ENCODE measurements at places on chromosomes 5 and 9.

DNA sequence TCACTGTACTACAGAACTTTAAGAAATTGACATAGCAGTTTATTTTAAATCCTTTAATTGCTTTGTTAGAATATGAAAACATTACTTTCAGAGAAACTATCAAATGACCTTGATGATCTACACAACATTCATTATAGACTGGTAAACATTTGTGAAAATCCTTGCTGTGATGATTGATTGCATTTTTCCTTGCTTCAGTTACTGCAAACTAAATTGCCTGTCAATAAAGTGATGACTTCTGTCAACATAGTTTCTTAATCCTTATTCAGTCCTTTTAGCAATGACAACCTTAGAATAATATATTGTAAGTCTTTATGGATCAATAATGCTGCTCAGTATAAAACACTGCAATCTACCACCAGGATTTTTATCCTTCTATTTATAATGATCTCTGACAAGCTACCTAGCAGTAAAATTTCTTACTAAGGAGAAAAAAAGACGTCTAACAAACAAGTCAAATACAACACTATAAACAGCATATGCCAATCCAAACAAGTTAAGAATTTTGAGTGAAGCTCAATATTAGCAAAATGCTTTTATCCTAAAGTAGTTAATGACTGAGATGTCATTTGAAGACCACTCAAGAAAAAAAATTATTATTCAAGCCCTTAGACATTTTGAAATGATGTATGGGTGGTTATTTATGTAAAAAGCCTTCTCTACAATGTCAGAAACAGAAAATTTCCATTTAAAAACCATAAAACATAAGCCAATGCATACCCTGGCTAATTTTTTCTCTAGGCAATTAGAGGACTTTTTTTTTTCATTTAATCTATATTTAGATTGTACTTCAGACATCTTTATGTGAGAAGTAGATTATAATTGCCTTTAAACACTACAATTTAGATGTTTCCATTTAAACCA lies 105.5 kb downstream of the FBXL17 start:
- no peak for DNase-seq

- DNase-seq, result no peak
Measured at GRCh38 chr5:96049398-96050272, 88.0 kb upstream of the ELL2 start.

DNA sequence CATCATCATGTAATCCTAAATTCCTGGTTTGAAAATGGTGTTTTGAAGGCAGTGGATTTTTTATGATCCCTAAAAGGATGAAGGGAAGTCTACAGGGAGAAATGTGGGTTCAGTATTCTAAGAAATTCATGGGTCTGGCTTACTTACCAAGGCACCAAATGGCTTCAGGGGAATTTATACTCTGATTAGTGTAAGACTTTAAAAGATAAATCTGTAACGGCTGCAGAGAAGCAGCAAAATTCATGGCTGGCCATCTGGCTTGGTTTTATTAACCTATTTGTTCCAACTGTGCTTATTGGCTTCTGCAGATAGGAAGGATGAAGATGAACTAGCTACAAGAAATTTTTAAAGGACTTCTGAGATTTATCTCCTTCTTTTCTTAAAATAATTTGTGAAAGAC lies 222.8 kb downstream of the TENT4A start:
- DNase-seq, result no peak

DNA sequence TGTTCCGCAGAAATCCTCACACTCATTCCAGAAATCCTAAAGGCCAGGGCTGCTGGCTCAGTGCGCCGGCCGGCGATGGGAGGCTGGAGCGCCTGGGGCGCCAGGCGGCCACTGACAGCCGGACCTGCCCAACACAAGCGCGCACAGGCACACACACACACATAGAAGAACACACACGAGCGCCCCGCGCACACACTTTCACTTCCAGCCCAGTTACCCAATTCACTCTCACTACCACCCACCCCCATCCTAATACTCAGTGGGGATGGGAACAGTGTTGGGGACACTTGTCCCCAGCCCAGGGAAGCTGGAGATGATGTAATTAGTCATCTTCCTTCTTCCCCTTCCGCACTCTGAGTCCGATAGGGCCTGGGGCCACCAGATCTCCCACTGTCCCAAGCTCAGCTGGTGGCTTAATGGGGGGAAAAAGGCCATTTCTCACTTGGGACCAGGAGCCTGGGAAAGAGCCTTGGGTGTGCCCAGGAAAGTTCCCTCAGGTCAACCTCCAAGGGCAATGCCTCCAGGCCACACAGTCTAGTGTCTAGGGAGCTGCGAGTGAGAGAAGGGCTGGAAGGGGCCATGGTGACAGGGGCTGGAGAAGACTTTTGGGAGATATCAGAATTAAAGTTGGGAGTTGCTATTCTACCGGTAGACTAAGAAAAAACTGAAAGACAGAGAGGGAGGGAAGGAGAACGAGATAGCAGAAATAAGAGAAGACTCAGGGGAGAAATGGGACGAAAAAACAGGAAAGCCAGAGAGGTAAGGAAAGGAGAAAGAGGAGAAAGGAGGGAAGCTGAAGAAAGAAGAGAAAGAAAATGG lies 1.7 kb downstream of the EBF1 start:
- no peak for DNase-seq

DNA sequence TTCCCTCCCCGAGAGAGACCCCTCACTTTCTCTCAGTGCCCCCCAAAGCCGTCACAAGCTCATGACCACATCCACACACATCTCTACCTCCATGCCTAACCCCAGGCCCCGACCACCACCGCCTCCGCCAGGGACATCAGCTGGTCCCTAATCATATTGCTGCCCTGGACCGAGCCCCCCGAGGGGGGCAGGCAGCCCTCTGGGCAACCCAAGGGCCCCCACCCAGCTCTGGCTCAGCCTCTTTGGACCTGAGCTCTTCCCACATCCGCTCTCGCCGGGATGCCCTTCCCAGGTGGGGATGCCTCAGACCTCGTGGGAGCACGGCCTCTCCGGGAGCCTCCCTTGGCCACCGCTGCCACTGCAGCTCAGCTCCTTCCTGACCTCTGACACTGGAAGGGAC lies 18.5 kb downstream of the LHX3 start:
- no peak for DNase-seq

- no peak for DNase-seq
Measured at GRCh38 chr5:150640311-150641005, at the start of gene SYNPO. Gene SYNPO (plus strand): TSS chr5:150640660. CDS start chr5:150648276, 7,616 bp downstream.

- DNase-seq, result no peak
Measured at GRCh38 chr5:72556351-72557166, 49.3 kb upstream of the ZNF366 start.

DNA sequence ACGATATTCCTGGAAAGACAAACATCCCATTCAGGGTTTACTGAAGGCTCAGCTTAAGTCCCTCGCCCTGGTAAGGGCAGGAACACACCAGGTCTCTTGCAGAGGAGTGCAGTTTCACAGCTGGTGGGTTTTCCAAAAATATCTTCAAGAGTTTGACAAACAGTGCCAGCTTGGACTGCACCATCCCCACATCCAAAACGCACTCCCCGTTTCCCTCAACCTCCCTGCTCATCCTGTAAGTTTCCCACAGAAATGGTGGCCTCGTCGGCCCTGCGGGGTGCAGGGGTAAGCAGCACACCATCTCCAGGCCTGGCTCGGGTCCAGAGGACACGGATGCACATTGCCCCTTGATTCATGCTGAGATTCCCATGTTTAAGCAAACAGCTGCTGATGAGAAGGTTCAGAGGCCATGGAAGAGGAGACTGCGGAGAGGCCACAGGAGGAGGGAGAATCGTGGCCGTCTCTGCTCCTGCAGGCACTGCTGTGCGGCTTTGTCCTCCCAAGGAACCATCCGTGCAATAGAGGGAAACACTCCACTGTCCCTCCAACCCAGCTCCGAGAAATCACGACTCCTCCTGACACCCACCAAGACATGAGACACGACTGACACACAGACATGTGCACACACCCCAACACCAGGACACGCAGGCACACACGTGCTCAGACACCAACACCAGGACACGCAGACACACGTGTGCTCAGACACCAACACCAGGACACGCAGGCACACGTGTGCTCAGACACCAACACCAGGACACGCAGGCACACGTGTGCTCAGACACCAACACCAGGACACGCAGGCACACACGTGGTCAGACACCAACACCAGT lies 24.0 kb upstream of the SLC12A7 start:
- DNase-seq, result no peak

DNA sequence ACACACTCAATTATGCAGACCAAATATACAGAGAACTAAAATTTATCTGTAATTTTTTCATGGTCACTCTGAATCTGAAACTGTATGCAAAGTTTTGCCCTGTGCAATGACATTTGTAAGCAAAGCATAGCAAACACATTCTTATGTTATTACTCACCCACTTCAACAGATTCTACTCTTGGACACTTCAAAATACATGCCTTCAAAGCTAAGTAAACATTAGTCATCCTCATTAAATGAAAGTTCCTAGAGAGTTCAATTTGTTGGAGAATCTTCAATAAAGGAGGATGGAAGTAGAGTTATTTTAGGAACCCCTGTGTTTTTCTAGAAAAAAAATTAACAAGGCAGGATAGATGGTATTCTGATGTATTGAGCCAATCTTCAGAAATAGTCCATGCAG lies 639.7 kb upstream of the C9orf72 start:
- DNase-seq, result no peak

DNA sequence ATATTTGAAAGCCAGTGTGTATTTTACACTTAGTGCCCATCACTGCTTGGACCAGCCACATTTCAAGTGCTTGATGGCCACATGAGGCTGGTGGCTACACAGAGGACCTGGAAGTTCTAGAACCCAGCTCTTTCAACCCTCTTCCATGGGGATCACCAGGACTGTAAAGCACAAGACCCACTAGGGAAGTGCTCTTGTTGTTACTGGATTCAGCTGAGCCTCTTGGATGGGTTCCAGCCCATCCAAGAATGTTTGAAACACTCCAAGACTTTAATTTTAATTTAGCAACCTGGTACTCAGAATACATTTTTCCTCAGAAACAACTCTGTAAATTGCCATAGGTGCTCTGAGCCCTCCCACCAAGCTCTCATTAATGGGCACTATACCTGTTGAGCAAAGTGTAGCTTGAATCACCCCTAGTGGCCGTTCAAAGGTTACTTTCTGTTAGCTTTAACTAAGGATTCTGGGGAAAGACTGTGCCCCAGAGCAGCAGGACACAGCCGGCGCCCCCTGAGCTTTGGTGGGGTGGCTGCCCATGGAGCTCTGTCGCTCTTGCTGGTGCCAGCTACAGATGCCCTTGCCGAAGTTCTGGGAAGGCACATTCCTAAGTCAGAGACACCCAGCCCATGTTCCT lies 212.4 kb downstream of the HSD17B3 start:
- no peak for DNase-seq

- no peak for DNase-seq
Measured at GRCh38 chr5:135053989-135054388, 20.0 kb upstream of the PITX1 start.

GRCh38 chr9:5336688-5337087 lies 3.0 kb downstream of the RLN1 start:
- DNase-seq, result no peak

- no peak for DNase-seq
Measured at GRCh38 chr5:104955479-104955878, 1392.9 kb upstream of the NUDT12 start.

DNA sequence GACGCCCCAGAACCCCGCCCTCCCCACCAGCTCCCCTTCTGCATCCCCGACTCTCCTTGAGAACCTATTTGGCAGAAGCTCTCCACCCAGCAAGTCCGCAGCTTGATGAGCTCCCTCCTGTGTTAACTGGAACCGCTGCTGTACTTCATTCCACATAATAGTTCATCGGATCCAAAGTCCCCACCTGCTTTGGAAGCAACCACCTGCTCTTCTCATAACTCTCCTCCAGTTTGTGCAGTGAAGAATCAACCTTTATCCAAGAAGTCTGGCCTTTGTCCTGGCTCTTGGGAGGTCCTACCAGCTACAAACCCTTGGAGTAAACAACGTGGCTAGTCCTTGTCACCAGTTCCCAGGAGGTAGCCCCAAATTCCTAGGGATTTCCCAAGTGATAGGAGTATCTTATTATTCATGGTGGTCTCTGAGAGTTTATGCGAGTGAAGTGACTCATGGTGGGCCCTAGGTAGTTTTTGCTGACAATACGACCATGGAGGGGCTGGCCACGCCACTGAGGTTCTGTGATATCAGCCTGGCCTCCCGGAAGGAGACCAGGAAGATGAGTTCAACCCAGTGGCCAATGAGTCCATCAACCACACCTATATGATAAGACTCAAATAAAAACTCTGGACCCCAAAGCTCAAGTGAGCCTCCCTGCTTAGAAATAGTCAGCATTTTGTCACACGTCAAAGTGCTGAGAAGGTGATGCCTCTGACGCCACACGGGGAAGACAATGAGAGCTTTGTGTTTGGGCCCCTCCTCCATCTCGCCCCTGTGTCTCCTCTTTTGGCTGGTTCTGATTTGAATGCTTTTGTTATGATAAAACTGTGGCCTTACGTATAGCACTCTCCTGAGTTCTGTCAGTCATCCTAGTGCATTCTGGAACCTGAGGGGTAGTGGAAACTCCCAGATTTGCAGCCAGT lies 3.6 kb upstream of the IL4 start:
- no peak for DNase-seq

DNA sequence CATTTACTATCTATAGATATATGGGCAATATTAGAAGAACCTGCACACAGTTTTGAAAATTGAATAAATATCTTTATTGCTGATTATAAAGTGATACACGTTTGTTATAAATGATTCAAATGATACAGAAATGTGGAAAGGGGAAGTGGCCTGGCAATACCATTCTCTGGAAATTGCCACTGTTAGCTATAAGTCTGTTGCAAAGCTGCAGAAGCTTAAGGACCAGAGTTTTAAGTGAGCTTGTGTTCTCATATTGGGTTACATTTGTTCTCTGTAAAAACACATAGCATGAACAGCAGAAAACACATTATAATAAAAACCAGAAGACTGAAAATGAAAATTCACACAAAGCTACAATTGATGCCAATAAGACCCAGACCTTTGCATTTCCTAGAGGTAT lies 59.6 kb downstream of the RASGRF2 start:
- DNase-seq, result no peak

DNA sequence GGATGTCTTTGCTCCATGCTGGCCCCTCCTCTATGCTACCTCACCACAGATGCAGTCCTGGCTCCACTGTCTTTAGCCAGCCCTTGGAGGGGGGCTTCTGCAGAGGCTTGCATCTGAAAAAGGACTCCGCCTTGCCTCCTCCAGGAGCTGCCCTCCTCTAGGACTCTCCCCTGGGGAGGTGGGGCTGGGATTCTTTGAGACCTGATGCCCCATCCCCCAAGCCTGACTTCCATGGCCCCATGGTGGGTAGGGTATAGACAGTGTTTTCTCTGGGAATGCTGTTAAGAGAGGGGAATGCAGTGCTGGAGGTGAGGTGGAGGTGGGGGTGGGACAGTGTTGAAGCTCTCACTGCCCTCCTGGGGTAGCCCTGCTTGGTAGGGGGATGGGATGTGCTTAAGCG lies 14.3 kb downstream of the JADE2 start:
- DNase-seq, result no peak

DNA sequence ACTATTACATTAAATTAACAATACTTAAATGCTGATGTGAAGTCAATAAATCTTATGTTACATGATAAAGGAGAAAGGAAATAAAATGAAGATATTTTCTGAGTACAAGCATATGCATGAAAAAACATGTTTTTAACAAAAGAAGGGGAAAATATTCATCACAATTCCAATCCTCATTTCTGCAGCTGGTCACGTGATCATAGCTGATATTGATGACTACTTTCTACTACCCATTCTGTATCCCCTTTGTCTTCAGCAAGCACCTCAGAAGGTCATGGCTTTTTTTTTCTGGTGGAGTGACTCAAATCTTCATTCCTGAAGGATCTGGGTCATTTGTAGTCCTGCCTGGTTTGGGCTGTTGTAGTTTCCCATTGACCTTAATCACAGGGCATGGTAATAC lies 90.9 kb downstream of the CDO1 start:
- DNase-seq, result no peak

Measured in activated CD4-positive, CD25-positive, alpha-beta regulatory T cell treated with anti-CD3 and anti-CD28 coated beads, Interleukin-2, amount 50 U/mL, for 16 hours (primary cell).